ENCODE measurements at places on chromosomes 6 and 20.
A peak's percentile ranks its signal among the peaks of the same experiment; 100 is the strongest.

GRCh38 chr20:50256577-50256976, 65.9 kb downstream of the CEBPB start:
- DNase-seq = no peak

DNA sequence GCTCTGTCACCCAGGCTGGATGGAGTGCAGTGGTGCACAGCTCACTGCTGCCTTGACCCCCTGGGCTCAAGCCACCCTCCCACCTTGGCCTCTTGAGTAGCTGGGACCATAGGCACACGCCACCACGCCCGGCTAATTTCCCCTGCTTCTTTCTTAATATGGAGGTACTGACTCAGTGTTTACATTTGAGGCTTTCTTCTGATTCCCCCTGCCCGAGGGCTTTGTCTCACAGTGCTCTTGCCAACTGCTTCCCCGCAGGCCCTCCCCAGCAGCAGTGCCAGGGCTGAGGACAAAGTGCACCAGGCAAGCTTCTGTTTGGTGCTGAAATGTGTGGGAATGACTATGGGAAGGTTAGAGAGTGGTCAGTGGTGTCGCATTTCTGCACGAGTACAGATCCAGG, 34.8 kb downstream of the NR2E1 start:
- DNase-seq = no peak

GRCh38 chr20:57265997-57266290, 497 bp downstream of the BMP7 start:
- no peak for DNase-seq

DNA sequence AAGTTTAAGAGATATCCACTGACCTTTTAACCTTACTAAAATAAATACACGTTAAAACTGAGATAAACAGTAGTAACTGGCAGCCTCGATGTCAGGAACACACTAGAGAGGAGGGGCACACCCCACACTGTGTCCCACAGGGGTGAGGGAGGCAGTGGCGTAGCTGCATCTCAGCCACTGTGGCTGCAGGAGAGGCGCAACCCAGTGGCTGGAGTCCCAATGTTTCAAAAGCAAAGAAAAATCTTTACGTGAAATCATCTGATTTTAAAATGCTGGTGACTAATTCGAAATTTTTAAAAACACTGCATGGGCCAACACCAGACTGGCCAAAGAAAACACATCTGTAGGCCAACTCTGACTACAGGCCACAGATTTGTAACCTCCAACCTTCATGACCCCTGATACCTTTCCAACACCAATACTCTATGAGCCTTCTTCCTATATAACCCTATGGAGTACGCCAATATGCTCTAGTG, 54.7 kb downstream of the TRAM2 start:
- no peak for DNase-seq

GRCh38 chr6:53375847-53376246, 27.1 kb upstream of the ELOVL5 start:
- DNase-seq = no peak

GRCh38 chr20:2213401-2213800, 82.4 kb upstream of the TGM3 start:
- peak; percentile 25 for DNase-seq

DNA sequence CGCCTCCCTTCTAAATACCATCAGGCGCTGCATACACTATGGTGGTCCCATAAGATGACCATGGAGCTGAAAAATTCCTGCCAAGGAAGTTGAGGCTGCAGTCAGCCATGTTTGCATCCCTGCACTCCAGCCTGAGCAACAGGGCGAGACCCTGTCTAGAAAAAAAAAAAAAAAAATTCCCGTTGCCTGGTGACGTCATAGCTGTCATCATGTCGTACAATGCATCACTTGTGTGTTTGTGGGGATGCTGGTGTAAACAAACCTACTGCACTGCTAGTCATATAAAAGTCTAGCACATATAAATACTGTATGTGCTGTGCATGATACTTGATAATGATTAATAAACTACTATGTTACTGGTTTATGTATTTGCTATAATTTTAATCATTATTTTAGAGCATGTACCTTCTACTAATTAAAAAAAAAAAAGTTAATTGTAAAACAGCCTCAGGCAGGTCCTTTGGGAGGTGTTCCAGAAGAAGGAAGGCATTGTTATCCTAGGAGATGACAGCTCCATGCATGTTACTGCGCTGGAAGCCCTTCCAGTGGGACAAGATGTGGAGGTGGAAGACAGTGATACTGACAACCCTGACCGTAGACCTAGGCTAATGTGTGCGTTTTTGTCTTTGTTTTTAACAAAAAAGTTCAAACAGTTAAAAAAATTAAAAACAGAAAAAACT, 132.6 kb downstream of the BANF2 start:
- no peak for DNase-seq

DNA sequence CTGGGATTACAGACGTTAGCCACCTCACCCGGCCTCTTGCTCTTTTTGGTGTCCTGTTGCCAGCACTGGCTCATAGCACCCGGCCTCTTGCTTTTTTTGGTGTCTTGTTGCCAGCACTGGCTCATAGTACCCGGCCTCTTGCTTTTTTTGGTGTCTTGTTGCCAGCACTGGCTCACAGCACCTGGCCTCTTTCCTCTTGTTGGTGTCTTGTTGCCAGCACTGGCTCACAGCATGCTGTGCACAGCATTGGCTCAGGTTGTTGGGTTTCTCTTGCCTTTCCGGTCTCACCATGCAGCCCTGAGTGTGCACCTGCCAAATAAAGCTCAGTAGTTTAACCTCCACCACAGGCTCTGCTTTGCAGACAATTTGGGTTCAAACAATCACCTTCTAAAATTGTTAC, 208.2 kb downstream of the THBS2 start:
- no peak for DNase-seq

GRCh38 chr20:56833427-56833826, 204.3 kb downstream of the TFAP2C start:
- DNase-seq = no peak

DNA sequence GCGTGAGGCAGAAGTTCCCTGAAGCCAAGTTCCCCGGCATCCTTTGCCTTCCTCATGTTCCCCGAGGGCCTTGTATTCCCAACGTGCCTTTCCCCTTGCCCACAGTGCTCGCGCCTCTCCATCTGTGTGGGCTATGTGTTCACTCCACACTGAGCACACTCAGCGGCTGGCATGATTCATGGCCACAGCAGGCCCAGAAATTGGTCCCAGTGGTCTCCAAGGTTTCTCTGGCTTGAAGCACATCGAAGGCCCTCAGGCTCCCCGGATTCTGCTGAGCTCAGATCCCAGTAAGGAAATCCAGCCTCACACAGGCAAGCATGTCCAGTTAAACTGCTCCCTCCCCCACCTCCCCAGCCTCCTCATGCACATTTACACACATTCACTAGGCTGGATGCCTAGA, 123.6 kb downstream of the ISM1 start:
- no peak for DNase-seq

All from nucleus accumbens (tissue), 56 donors.